Smooth muscle cell of the brain vasculature (primary cell): ENCODE measurements at places on chromosomes 2 and 18.

DNA sequence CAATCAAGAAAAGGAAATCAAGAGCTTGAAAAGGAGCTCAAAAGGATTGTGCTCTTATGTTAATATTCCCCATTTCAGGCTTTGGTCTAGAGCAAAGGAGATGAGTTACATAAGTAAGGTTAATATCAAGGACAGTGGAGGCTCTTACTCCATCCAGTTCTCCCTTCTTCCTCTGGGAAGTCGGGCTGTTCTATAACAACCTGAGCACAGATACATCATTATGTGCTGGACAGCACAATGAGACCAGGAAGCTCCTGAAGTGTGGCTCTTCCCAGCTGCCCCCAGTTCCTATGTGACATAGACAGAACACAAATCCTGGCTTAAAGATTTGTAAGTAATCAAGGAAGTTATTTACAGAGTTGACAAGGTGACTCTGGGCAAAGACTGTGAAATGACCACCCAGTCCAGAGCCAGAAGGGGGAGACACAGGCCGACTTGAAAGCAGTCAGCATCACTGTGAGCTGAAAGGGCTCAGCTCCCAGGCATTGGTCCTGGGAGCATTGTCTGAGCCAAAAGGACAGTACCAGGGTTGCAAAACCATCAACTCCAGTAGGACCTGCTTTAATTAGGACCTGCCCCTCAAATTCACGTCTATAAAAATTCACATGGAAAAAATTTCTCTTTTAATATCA is 917.6 kb upstream of the ACVR2A start:
- peak; percentile 28 for DNase-seq

DNA sequence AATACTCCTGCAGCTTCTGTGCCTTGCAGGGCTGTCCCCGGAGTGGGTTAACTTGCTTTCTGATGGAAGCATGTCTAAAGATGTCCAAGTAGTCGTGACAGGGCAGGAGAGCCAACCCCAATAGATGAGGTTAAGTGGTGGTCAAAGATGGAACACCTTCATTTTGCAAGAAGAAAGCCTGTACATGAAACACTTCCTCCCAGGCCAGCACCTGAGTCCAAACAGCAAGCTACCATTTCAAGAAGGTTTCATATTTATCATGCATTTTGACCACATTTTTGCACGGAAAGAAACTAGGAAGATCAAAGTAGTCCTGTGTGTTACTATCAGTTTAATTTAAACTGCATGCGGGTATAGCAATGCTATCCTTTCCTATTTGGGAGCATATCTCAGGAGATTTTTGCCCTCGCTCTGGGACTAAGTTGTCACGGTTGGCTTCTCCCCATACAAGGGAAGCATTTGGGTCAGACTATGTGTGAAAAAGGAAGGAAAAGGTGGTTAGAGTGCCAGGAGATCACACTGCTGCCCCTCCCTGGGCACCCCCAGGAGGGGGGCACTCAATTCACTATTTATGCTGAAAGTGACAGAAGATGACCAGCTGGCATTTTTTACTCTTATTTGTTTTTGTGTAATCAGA is 187.6 kb downstream of the ZNF521 start:
- DNase-seq, result no peak

DNA sequence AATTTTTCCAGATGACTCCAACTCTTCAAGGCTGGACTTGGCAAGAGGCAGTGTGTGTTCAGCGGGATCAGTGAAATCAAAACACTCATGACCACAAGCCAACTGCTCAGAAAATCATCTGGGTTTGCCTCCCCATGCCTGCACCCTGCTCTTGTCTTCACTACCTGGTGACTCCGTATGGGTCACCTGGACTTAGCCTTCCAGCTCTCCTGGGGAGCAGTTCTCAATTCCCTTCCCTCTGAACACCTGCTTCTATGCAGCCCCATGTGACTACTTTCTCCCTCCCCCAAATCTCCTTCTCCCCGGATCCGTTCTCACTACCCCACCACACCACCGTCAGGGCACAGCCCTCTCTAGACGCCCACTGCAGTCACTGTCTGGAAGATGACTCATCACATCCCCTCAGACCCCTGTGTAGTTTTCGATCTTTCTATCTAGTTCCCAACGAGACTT is 130.2 kb upstream of the ID2 start:
- no peak for DNase-seq

DNA sequence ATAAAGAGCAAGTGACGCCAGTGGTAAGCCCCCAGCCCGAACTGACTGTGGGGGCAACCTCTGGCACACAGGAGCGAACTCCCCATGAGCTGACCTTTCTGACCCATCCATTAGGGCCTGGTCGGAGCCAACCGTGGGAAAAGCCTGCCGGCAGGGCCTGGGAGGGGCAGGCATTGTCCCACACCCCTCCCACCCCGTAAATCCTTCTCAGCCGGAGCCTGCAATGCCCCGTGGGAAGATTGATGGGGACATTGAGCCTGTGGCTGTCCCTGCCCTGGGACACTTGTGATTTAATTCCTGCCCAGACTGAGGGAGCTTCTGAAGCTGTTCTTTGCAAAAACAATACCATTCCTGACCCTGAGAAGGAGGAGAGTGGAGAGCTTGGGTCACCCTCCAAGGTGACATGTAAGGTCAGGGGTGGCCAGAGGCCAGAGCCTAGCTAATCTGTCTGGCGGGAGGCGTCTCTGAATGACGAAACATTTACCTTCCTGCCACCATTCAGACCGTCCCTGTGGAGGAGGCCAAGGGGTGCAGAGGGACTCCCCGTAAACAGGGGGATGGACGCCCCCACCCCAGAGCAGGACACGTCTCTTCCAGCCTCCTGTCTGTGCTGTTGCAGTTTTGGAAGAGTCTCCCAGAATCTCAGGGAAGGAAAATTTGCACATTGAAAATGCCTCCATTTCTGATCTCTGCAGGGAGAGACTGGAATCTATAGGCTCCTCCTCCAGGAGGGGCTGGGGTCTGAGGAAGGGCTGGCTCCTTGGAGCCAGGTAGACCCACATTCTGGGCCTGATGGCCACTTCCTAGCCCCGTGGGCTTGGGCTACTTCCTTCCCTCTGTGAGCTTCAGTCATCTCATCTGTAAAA is 51.2 kb upstream of the HS6ST1 start:
- no peak for DNase-seq

DNA sequence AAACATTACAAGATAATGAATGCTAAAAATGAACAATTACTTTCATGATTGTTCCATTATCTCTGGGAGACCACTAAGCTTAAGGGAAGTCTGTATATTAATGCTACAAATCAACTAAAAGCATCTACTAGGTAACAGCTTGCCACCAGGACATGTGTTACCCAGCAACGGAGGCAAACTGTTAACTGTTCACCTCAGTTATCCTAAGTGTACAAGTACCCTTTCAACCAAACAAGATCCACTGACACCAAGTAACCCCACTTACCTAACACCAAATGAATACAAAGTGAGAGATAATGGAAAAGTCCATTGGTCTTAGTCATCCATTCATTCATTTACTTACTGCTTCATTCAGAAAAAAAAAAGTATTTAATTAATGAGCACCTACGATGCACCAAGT is 54.7 kb upstream of the KIDINS220 start:
- no peak for DNase-seq

- no peak for DNase-seq
Observed at GRCh38 chr18:9631814-9632496, 17.6 kb upstream of the PPP4R1 start.

DNA sequence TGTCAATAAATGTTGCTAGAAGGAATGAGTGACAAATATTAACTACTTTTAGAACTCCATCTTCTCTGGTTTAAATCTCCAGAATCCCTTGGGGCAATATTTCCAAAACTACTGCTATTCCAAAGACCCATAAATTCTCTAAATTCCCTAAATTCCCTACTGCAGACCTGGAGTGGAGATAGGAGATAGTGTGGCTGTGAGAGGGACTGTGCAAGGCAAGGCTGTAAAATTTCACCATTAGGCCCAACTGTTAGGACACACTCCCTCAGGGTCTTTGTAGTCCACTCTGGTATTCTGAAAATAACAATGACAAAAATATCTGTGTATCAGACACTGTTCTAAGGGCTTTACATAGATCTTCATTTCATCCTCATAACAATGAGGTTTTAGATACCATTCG is 67.9 kb downstream of the MYL12B start:
- no peak for DNase-seq

GRCh38 chr18:26089293-26090129 is 902 bp downstream of the SS18 start:
- peak; percentile 4 for DNase-seq

DNA sequence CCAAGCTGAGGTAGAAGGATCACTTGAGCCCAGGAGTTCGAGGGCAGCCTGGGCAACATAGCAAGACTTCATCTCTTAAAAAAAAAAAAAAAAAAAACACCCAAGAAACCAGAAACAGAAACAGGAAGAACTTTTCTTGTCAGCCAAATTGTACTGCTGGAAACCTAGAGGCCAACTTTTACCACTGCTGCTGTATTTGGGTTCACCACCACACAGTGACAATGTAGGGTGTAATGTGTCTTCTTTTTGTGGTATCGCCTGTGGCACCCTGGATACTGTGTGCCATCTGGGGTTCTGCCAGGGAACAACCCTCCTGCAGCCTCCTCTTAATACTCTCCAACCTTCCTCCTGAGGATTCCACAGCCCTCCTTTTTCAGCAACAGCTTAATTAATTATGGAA is 72.6 kb downstream of the STK39 start:
- DNase-seq, result no peak

- DNase-seq, result no peak
Observed at GRCh38 chr2:69143748-69144360, 130.9 kb downstream of the ANTXR1 start.
